GM12865 (cell line): ENCODE measurements at places on chromosomes 11 and 22.

DNA sequence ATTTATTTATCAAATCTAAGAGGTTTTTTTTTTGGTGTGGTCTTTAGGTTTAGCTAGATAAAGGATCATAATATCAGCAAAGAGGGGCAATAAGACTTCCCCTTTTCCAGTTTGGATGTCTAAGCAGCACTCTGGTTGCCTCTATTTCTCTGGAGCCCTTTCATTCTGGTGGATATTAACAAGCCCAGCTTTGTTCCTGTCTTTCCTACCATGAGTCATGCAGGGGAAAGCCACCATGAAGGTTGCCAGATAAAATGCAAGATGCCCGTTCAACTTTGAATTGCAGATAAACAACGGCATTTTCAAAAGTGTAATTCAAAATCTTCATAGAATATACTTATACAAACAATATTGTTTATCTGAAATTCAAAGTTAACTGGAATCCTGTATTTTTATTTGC is 143.6 kb downstream of the ADAMTS15 start:
- no peak for DNase-seq

DNA sequence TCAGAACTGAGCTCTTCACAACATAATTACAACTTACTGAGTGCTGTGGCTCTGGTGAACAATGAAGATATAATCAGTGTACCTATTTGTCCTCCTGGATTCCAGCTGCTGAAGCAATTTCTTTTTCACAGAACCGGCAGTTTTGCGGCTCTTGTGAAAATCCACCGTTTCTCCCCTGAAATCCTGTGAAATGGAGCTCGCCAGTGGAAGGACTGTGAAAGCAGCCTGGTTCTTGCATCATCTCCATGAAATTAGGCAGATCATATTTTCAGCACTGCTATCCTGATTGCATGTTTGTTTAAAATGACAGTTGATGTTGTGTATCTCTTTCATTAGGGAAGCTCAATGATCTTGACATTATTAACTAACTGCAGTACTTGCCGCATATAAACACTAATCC is 120.2 kb upstream of the SNX19 start:
- DNase-seq = no peak

DNA sequence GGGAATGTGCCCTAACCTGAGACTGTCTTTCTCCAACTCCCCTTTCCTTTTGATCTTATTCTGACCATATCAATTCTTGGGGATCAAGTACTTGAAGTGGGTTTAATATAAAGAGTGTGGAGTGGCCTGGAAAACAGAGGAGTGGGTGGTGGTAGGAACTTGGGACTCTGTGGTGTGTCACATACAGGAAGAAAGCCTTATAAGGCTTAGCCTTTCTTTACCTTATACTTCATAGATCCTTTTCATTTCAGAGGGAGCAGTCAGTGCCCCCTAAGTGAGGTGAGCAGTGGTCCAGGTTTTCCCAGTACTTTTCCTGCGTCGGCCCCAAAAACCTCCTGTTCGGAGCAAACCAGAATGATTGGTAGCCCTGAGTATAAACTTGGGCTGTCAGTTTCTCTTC is 486 bp downstream of the OOSP1 start:
- no peak for DNase-seq

DNA sequence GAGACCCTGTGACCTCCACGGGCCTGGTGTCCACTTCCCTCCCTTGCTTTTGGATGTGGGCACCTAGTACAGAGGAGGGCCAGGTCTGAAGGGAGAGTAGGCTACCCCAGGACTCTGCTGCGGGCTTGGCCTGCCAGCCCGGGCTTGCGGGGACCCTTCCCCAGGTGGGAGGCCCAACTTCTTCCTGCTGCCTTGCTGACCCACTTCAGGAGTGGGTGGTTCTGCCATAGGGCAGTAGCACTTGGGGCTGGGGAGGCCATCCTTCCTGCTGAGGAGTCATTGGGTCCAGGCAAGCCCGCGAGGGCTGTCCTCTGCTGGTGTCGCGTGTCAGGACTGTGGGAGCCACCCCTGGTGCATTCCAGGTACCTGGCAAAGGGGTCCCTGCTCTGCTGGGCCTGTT is 1250.0 kb downstream of the BRD1 start:
- DNase-seq = no peak

- DNase-seq = no peak
Observed at GRCh38 chr22:35113341-35113740, 47.4 kb downstream of the ISX start.

DNA sequence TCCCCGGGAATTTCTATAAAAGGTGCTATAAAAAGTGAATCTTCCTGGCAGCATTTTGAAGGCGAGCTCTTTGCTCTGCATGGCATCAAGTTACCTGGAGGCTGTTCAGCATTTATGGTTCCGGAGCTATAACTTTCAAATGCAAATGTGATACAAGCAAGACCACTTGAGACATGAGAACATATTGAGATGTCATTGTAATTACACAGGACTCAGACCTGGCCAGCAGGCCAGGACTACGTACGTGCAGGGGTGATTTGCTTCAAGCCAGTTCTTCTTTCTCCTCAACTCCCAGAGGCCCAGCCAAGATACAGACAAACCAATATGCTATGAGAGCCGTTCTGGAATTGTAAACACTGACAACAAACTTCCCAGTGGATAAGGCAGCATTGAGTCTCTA is 227.4 kb upstream of the FAT3 start:
- DNase-seq = no peak

GRCh38 chr11:122294041-122294440 is 178.0 kb upstream of the BLID start:
- no peak for DNase-seq

GRCh38 chr11:46363031-46363407 is 15.8 kb downstream of the DGKZ start:
- no peak for DNase-seq

- no peak for DNase-seq
Observed at GRCh38 chr11:78127403-78127802, 12.0 kb downstream of the ALG8 start.

GRCh38 chr11:82229341-82229740 is 504.3 kb downstream of the FAM181B start:
- peak; percentile 30 for DNase-seq

- no peak for DNase-seq
Observed at GRCh38 chr11:27147916-27148315, 107.3 kb downstream of the BBOX1 start.

DNA sequence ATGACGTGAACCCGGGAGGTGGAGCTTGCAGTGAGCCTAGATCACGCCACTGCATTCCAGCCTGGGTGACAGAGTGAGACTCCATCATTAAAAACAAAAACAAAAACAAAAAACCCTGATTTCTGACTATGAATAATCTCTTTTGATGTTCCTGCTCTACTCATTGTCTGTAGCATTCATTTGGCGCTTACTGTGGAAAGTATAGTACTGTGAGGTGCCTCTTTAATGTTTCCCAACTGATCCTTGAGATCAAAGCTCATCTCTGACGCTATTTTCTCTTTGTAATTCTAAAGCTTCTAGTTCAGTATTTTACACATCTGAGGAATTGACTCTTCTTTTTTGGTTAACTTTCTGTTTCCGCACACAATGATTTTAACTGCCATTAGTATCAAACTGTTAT is 60.0 kb downstream of the GRK3 start:
- DNase-seq = no peak

- DNase-seq = no peak
Observed at GRCh38 chr11:114061048-114061680, 1.7 kb downstream of the ZBTB16 start.
